ENCODE measurements at places on chromosomes 5 and 9.

DNA sequence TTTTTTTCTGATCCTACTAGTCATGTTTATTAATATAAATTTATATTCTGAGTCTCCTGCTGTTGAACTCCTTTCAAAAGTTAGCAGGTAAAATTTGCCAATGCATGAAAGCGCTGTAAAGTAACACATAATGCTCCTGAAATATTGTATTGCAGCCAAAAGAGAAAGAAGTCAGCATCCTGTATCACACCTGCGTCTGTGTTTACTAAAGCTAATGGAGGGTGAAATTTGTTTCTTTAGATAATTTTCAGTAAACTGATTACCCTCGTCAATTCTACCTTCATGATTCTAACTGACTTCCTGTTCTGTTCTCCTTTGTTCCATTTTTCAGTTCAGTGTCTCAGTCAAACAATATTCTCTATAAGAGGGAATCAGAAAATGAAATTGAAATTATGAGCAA lies 415.4 kb downstream of the CDH9 start:
- no peak for DNase-seq

DNA sequence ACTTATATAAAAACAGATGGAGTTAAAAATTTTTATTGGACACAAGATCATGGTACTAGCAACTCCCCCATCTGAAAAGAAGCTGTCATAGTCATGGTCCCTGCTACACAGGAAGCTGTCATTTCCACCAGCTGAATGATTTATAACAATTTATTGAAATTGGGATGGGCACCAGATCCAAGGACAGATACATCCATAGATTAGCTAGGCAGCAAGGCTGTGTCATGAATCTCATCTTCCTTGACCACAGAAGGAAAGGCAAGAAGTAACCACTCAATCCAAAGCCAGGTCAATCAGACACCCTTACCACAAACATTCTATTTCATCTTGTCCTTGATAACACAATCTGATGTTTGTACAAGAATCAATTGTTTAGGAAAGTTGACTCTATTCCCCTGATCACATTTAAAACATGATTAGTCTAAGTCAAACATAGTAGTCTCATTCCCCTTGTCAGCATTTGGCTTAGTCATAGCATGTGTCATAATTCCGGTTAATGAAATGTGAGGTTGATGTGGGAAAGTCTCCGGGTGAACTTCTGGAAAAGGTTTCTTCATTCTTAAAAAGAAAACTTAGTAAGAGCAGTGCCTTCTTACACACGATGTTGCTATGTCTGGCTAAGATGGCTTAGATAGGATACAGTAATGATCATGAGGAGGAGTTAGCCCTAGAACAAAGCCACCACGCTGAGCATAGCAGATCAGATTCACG lies 462.6 kb upstream of the PAPPA start:
- no peak for DNase-seq

DNA sequence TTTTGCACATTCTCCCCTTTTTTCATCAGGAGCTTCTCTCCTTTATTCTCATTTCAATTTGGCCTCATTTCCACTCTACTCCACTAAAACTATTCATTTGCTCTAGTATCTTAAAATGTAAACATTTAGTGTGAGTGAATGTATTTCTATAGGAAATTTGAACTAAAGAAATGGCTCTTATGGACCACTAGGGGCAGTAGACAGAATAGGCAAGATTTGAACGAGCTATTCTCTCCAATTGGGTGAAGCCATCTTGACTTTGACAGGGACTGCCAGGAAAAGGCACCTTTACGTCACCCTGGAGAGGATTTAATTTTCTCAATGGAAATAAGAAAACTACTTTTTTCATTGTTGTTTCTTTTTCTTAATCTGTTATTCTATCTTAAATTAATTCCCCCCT lies 666.3 kb downstream of the DNAH5 start:
- no peak for DNase-seq

DNA sequence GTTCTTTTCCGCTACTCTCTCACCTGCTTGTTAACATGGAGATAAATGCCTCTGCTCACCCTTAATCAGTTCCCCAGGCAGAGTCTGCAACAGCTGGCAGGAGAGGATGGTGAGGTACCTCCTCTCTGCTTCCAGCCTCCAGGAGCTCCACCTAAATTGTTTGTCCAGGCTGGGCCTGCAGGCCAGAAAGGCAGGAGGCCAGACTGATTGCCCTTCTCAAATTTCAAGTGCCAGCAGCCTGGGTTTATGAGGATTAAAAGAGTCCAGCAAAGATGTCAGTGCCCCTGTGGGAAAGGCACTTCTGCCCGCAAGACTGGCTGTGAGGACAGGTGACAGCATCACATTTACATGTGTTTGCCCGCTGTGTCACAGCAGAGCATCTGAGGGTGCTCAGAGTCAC lies 19.8 kb downstream of the CORO2A start:
- no peak for DNase-seq

GRCh38 chr5:75681125-75681830 lies 36.0 kb downstream of the POC5 start:
- DNase-seq = no peak

DNA sequence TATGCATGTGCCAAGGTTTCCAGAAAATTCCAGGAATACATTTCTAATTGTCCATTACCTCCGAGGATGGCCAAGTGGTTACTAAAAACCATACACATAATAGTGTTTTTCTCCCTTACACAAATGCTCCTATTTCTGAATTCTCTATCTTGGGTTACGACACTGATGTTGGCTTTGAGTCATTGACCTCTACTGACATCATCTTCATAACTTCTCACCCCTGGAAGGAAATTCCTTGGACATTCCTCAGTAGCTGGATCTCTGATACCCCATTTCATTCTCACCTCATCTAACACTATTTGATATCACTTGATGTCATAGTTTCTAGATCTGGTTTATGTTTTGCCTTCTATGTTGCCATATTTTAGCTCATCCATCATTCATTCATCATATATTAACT lies 287.2 kb downstream of the CTNND2 start:
- no peak for DNase-seq

GRCh38 chr9:119273984-119274665 lies 95.1 kb downstream of the BRINP1 start:
- DNase-seq = no peak

- DNase-seq = no peak
These were observed 367.7 kb downstream of the CDK5RAP2 start for GRCh38 chr9:120212153-120212852.

GRCh38 chr5:51039424-51040329 lies 343.6 kb upstream of the ISL1 start:
- DNase-seq = no peak

- DNase-seq = no peak
These were observed 44.8 kb upstream of the PTPN3 start for GRCh38 chr9:109542922-109543321.

DNA sequence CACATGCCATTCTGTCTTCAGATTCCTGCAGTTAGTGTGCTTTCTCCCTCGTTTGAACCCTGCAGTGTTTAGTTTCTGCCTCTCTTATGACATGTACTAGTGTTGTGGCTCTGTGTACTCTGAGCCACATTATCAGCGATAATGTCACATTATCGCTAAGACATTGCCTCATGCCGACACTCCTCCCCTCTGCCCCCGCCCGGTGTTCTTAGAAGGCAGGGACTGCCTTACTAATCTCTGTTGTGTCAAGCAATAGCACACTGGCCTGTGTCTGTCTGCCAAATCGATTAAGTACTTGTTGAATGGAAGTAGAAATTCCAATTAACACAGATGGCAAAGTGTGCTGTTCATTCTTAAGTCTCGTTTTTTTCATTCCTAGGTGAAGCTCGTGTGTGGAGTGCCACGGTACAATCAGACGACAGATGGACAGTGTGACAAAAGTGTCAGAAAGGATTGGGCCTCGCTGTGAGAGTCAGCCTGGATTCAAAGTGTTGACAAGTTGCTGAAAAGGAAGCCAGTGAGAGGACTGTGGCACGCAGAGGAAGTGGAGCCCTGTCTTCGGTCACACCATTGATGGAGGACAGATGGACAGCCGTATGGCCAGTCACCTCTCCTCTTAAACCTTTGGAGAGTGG lies 10.5 kb downstream of the PIK3R1 start:
- no peak for DNase-seq

- DNase-seq = no peak
These were observed 176.8 kb upstream of the IL12B start for GRCh38 chr5:159507055-159507454.
